ENCODE measurements at places on chromosomes 12 and 14. TPM values are rescaled to one million over a fixed set of nuclear protein-coding genes. Genes with fewer than 3 reads are reported as not detected.

The ABCD2 gene
- total RNA-seq: 0.03 TPM

The TEX52 gene
- not detected for total RNA-seq

The ACOT4 gene
- not detected for total RNA-seq

The SMCO2 gene
- 0.35 TPM for total RNA-seq

The RDH5 gene
- 2.7 TPM for total RNA-seq

The IL31 gene
- not detected for total RNA-seq

The RARG gene
- total RNA-seq: 17.4 TPM

The SLC6A15 gene
- total RNA-seq: 24.5 TPM

The RASSF8 gene
- 33.5 TPM for total RNA-seq

The VDR gene
- 6.1 TPM for total RNA-seq

The DDN gene
- 0.50 TPM for total RNA-seq

The NGB gene
- not detected for total RNA-seq
